ENCODE measurements at places on chromosomes 13 and 19. TPM values are rescaled to one million over a fixed set of nuclear protein-coding genes. Genes with fewer than 3 reads are reported as not detected.

Gene ZSWIM4
- total RNA-seq: 3.8 TPM

Gene ADGRE3
- total RNA-seq: 0.24 TPM

Gene VN1R4
- not detected for total RNA-seq

Gene SIGLEC5
- not detected for total RNA-seq

Gene ATP4A
- total RNA-seq: not detected

Gene ZNF470
- total RNA-seq: 2.0 TPM

Gene PLK5
- total RNA-seq: not detected

Gene APOC4
- not detected for total RNA-seq

Gene RNF113B
- total RNA-seq: not detected

Gene UBE2L5
- total RNA-seq: 1.6 TPM

Gene ADAMTSL5
- 0.60 TPM for total RNA-seq

Gene TSSK6
- 0.75 TPM for total RNA-seq

Gene SLC25A41
- total RNA-seq: not detected

Gene GZMM
- total RNA-seq: 1.1 TPM

Gene PCDH8
- not detected for total RNA-seq

Gene SLITRK1
- not detected for total RNA-seq

Gene ZNF91
- 51.3 TPM for total RNA-seq

Gene VSTM2B
- total RNA-seq: not detected

Gene NEK5
- total RNA-seq: 0.32 TPM

Gene SPINT2
- total RNA-seq: 23.1 TPM

Gene JUNB
- 852 TPM for total RNA-seq

Gene COL4A2
- total RNA-seq: 623 TPM

Gene SLITRK5
- total RNA-seq: 0.65 TPM

Gene PPP2R1A
- 156 TPM for total RNA-seq

Gene ODAD3
- total RNA-seq: not detected

Gene NLRP5
- not detected for total RNA-seq

Gene LILRA2
- 8.3 TPM for total RNA-seq
